Stimulated activated CD8-positive, alpha-beta memory T cell treated with anti-CD3 and anti-CD28 coated beads, Interleukin-15, amount 100 ng/mL, for 1 hour (primary cell): ENCODE measurements at places on chromosomes 12 and 14.

- no peak for DNase-seq
These were observed 35.1 kb downstream of the EIF2S3B start for GRCh38 chr12:10540776-10541205.

- no peak for DNase-seq
These were observed 353.8 kb upstream of the FAR2 start for GRCh38 chr12:28795311-28795710.

DNA sequence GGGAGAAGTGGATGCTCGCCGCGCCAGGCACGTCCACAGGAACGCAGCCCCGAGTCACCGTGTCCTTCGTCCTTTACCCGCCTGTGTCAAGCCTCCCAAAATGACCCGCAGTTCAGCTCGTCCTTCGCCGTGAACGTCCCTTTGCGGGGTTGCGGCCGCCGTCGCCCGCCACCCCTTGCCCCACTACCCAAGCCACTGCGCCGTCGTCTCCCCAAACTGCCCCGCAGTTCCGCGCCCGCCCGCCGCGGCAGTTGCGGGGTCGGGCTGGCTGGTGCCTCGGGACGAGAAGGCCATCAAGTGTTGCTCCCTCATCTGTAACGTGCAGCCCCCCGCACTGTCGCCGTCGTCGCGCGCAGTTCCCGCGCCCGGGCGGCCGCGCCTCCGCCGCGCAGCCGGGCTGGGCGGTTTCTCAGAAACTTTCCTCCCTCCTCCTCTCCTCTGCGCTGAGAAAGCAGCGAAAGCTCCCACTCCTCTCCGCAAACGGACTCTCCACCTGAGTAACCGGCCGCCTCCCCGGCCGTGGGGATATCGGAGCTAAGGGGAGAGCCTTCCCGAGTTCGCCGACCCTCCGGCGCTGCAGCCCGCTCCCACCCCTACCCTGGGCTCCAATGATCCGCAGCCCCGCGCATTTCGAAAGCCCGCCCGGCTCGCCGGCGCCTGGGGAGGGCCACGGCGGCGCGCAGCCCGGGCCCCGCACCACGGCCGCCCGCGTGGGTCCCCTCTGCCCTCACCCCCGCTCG lies 6.7 kb downstream of the CDKN1B start:
- no peak for DNase-seq

DNA sequence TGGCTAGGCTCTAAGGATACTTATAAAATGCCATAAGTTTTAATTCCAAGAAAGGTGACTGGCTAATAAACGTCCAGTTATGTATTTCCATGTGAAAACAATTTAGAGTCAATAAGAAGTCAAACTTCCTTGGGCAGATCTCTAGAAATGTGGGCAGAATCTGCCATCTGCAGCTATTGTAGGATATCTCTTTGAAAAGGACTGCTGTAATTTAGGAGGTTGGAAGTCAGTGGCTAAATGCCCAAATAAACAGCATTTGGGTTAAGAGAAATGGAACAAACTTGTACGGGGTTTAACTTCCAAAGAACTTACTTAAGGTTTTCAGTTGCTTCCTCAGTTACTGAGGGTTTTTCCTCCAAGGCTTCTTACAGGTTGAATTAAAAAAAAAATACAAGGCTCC lies 121.6 kb downstream of the FIGNL2 start:
- no peak for DNase-seq

DNA sequence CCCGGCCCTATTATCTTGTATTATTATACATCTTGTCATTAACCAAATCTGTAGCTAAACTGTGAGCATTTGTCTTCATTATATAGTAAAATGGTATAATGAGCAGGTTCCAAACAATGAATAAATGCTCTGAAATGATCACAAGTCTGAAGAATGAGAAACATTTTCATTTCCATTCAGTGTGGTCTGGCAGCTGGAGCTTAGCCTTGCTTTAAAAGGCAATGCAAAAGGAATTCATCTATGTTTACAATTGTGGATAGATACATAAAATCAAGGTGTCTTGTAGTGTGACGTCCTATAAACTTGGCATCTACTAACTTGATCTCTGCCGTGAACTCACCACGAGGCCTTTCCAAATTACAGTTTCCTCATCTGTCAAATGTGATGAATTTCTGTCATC lies 168.3 kb downstream of the RMST start:
- no peak for DNase-seq

GRCh38 chr12:66418908-66419307 lies 116.6 kb downstream of the HELB start:
- DNase-seq, result no peak

GRCh38 chr12:9651265-9651729 lies 18.2 kb upstream of the CLEC2D start:
- no peak for DNase-seq

DNA sequence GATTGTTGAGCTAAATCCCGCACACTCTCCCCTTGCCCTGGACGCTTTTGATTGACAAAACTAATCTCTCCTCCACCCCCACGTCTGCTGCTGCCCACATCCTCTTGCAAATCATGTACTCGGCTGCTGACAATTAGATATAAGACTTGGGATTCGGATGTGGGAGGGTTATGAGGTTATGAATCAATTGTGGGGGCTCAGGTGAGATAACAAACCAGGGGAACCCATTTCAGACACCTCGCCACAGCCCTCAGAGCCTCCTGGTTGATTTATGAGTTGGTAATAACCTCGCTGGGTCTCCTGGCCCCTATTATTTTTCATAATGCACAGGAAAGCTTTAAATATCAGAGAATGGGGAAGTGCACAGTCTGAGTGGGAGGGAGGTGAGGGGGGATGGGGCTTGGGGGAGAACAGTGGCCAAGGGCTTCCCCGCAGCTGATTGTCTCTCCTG lies 449.9 kb downstream of the DPF3 start:
- DNase-seq, result no peak

GRCh38 chr14:53127832-53128231 lies 25.3 kb downstream of the DDHD1 start:
- no peak for DNase-seq

DNA sequence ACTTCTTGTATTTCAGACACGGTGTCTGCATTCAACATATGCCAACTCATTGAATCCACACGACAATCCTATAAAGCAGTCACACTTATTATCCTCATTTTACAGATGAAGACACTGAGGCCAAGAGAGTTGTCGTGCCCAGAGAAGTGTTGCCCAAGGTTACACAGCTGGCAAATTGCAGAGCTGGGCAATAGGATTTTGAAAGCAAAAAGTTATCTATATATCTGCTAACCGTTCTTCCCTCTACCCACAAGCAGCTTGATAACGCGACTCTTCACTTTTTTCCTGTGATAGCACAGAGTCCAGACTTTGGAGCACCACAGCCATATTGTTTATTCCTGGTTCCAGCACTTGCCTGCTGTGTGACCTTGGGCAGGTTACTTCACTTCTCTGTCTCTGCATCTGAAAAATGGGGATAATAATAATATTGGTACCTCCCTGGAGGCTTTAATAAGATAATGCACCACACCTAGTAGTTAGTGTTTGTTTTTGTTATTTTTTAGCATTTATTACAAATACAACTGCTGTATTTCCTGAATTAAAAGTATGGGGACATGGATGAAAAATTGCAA lies 82.2 kb downstream of the CHST11 start:
- DNase-seq, result no peak

DNA sequence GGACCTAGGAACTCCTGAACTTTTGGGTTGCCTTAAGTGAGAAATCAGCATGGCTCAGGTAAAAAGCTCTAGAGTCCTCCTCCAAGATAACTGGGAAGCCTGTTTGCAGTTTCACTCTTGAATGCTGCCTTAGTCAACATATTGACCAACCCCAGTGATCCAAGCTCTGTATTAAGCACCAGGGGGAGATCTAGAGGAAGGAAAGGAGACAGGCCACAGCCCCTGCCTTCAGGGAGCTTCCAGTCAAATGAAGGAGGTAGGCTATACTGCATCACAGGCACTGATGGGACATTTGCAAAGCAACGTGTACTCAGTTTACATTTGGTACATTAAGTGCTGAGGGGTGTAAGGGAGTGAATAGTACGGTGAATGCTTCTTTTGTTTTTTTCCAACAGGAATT lies 1.2 kb upstream of the CSAD start:
- no peak for DNase-seq

DNA sequence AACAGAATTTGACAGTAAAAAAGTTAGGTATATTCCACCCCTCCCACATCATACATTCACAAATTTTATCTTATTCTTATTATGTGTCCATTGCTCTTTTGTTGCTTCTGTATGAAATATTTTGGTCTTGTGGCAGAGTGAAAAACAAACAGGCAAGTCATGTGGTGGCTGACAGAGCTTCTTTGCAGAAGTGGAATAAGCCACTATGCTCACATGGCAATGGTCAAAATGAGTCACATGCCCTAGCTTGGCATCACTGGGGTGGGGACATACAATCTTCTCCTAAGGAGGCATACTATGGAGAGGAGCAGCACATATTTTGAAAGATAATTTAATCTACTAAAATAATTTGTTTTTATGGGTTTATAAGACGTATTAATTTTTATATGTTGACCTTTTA lies 27.7 kb upstream of the CMA1 start:
- no peak for DNase-seq

GRCh38 chr12:20000229-20000849 lies 368.0 kb upstream of the PDE3A start:
- DNase-seq, result no peak

GRCh38 chr14:71331403-71331802 lies 424.1 kb downstream of the PCNX1 start:
- no peak for DNase-seq

GRCh38 chr12:106066051-106066705 lies 72.6 kb downstream of the NUAK1 start:
- no peak for DNase-seq

DNA sequence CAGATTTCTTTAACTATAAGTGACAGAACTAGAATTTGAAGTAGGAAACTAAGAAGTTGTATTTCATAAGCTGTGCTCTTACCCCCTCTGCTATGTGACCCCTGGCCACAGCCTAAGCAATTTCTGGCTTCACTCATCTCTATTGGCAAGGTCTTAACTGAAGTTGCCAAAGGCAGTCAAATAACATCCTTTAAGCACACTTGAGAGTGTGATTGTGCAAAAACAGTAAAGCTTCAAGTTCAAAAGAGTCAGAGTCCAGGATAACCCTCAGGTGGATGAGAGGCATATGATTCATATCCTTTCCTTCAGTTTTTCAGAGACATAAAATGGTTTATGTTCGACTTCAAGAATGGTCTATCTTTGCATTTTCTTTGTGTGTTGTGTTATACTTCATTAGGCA lies 45.2 kb downstream of the GRIP1 start:
- DNase-seq, result no peak

DNA sequence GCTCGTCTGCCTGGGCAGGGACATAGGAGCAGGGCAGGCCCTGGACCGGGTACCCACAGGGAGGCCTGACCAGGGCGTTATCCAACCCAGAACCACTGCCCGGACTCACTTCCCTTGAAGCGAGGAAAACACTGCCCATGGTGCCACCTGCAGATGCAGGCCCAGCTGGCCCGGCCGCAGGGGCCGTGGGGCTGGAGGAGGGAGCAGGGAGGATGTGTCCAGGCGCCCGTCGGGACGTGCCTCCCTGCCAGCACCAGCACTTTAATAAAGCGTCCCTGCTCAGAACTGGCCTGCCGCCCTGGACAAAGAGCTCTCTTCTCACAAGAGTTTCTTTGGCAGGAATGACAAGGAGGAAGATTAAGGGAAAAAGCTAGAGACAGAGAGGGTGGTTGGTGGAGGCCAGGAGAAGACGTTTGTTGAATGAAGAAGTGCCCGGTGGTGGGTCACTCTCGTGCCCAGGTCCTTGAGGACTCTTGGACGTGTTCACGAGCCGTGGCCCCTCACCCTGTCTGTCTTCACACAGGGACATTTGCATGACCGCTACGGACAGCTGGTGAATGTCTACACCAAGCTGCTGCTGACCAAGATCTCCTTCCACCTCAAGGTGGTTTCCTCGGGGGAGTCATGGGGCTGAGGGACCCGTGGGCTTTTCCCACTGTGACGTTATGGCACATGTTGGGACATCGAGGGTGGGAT lies 14.2 kb downstream of the HIP1R start:
- no peak for DNase-seq

GRCh38 chr14:27730204-27730603 lies 1036.4 kb upstream of the FOXG1 start:
- no peak for DNase-seq

- DNase-seq, result no peak
These were observed 123.8 kb downstream of the ZFP36L1 start for GRCh38 chr14:68669111-68669511.

DNA sequence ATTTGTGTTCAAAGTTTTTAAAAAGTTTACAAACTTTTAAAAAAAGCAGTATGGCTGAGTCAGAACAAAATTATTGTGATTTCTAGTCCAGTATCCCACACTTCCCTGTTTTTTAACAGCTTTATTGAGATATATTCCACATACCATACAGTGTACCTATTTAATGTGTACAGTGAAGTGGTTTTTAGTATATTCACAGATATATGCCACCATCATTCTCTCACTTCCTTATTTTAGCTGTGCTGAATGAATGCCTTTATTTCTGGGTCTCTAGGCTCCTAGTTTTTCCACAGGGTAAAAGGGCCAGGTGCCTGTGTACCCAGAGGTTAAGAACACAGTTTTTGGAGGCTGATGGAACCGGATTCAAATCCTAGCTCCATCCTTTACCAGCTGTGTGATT lies 58.9 kb upstream of the SRSF5 start:
- DNase-seq, result no peak

GRCh38 chr12:110656071-110656655 lies 32.8 kb downstream of the HVCN1 start:
- DNase-seq, result no peak
